ENCODE measurements at places on chromosomes 1 and 21.

DNA sequence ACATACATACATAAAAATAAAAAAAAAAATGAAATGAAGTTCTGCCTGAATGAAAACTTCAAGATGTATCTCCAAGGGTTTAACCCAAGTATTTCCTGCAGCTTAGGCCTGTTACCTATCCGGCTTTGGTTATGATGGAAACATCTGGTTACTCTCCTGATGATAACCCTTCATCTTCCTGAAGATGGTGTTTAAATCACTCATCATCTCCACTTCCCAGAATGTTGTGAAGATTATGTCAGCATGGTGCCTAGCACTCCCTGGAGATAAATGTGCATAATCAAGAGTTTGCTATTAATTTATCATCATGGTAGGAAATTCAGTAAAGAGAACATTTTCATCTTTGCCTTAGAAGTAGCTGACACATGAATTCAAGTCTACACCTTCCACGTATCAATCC lies 52.9 kb upstream of the ZNF326 start:
- DNase-seq, result no peak

DNA sequence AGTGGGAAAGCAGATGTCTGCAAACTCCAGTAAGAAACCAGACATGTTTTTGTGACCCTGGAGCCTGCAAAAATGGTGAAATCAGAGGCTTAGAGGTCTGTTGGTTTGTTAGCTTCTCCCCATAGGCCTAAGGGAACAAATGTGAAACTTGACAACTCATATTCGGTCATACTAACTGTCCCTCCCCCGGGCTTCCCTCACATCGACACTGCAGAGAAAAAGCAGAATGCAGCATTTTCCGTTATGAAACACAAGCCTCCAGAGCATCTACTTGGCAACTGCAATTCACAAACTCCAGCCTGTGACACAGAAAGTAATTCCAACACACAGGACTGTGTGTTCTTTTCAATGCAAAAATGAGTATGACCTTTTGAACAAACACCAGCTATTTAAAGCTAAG lies 3.7 kb downstream of the KCNA2 start:
- DNase-seq, result no peak

GRCh38 chr1:177923441-177923840 lies 46.4 kb downstream of the SEC16B start:
- no peak for DNase-seq

DNA sequence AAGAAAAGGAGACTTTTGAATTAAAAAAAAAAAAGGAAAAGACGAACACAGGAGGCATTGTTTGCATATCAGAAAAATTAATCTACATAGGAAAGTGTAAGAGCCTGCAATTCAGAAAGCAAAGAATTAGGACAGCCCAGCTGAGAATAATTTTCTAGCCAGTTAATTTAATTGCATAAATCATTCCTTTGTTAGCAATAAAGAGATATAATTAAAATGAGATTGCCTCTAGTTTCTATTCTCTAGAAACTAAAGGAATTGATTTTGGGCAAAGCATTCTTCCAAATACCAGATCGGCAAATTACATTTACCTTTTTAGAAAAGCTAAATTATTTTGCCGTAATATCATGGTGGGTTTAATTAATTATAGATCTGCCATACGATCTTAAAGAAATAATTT lies 46.0 kb downstream of the NUF2 start:
- no peak for DNase-seq

- no peak for DNase-seq
These were observed 6.6 kb downstream of the SKI start for GRCh38 chr1:2234762-2235113.

GRCh38 chr1:26618561-26618960 lies 77.3 kb upstream of the ARID1A start:
- no peak for DNase-seq

DNA sequence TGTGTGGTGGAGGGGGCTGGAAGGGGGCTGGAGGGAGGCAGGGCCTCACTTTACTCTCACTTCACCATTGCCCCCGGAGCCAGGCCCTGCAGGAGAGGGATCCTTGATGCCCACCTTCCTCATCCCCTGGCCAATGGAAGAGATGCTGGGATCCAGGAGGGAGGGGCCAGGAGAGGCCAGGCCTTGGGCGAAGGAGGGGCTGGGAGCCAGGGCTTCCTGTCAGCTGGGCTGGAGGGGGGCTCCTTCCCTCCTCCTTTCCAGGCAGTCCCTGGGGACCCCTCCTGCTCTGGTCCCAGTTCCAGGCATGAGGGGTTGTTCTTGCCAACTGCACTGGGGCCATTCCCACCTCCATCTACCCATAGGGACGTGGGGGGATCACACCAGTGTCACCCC lies 5.7 kb downstream of the AHDC1 start:
- no peak for DNase-seq

- DNase-seq, result no peak
These were observed 74.5 kb upstream of the B3GALT2 start for GRCh38 chr1:193260896-193261295.

- DNase-seq, result no peak
These were observed 16.2 kb upstream of the CAPN9 start for GRCh38 chr1:230730977-230731376.

GRCh38 chr1:29338908-29339575 lies 102.7 kb downstream of the PTPRU start:
- no peak for DNase-seq
